ENCODE measurements at places on chromosomes 2 and 18. TPM values are rescaled to one million over a fixed set of nuclear protein-coding genes. Genes with fewer than 3 reads are reported as not detected.

NETO1 gene
- total RNA-seq, result not detected

SCN2A gene
- total RNA-seq, result 0.02 TPM

CDH7 gene
- total RNA-seq, result not detected

PASK gene
- total RNA-seq, result 62.0 TPM
